ENCODE measurements at places on chromosomes 3 and 15.

DNA sequence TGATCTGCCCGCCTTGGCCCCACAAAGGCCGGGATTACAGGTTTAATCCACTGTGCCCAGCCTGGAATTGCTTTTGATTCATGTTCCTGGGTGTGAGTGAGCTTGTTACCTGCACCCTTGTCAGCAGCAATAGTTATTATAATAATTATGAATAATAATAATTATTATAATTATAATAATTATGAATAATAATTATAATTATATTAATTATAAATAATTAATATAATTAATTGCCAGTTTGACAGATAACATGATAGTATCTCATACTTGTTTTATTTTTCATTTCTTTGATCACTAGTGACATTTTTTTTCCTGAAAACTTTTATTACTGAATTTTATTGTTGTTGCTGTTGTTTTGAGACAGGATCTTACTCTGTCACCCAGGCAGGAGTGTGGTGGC is 21.1 kb upstream of the TRAK1 start:
- no peak for DNase-seq

DNA sequence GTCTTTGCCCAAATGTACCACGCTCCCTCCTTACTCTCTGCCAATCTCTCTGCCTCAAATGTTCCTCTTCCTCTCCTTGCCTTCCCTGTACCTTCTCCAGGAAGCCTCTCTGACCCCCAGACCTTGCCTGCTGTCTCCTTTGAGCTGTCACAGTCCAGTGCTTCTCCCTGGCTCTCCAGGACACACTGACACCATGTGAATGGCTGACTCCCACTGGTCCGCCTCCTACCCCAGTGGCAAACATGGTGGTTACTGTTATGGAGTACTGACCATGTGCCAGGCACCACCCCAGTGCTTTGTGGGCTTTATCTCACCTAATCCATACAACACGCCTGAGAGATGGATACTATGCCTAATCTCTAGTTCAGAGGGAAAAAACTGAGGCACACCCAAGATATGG is 141.9 kb downstream of the TPRA1 start:
- DNase-seq, result no peak

- no peak for DNase-seq
Observed at GRCh38 chr3:101720851-101721840, 3.3 kb upstream of the CEP97 start.

DNA sequence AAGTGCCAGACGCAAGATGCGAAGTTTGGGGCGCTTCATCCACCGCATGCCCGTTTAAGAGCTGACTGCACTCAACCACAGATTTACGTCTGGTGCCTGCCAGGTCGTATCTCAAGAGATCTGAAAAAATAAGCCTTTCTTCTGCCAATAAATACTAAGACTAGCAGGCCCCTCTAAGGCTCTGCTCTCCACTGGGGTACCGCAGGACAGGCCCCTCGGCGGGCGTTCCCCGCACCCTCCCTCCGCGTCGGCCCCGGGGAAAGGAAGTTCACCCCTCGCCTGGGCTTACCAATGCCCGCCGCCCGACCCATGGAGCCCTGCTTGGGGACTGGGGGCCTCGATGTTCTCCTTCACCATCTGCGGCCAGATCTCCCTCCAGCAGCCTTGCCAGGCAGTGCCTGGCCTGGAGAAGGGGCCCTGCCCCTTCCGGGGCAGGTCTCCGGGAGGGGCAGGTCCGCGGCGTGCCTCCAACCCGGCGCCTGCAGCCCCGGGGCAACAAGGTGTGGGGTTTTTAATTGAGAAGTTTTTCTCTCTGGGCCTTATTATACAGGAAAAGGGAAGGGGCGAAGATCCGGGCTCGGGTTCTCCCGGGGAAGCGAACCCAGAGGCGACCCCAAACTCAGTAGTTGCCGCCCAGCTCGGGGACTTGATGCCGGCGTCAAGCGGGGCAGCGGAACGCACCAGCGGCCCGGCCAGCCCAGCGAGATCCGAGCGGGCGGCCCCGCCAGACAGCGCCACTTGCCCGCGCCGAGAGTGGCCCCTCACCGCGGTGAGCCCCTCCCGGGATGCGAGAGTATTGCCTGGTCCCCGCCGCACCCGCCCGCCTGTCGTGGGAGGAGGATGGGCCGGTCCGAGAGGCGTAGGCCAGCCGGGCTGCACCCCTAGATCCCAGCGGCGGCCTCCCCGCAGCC is 735 bp downstream of the GOLGA8B start:
- peak; percentile 34 for DNase-seq

GRCh38 chr3:107795514-107796094 is 272.8 kb downstream of the BBX start:
- DNase-seq, result no peak

- DNase-seq, result peak; percentile 57
Observed at GRCh38 chr15:101006931-101007691, 88.0 kb downstream of the LRRK1 start.

- DNase-seq, result no peak
Observed at GRCh38 chr3:51508255-51508654, 8.4 kb upstream of the DCAF1 start.

Data from CD4-positive, alpha-beta T cell treated with Interleukin-12 subunit alpha and Interleukin-12 subunit beta, for 1 hour (primary cell).